WTC11 (cell line): ENCODE measurements at places on chromosomes 7 and 10.

- no peak for DNase-seq
These were observed 16.7 kb upstream of the MGAM2 start for GRCh38 chr7:142094861-142095260.

- DNase-seq: no peak
These were observed 87.1 kb downstream of the CYP26A1 start for GRCh38 chr10:93160829-93161228.

- DNase-seq: no peak
These were observed 6.9 kb downstream of the SERPINE1 start for GRCh38 chr7:101133621-101134398.

GRCh38 chr10:74056050-74056818 lies 58.3 kb downstream of the VCL start:
- DNase-seq: no peak

DNA sequence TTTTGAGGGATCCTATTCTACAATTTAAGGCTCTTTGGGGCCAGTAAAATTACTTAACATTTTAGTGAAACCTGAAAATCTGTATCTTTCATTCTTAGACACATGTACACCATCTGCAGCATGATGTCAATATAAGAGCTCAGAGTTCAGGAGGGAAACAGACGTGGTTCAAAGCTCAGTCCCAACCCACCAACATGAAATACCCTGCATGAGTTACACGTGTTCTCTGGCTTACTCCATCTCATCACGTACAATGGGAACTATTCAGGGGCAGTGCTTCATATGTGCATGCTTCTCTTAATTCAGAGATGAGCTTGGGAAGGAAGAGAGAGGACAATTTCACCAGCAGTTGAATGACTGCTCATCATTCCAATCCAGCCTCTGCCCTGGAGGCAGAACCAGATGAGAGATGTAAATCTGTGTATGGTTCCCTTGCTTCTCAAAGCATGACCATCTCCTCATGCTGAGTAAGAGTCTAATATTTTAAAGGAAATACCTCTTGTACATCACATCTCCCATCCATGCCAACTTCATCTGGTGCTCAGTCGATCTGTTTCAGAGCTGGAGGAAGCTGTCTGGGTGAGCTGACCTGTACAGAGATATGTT lies 29.0 kb upstream of the ADAM12 start:
- no peak for DNase-seq
